ENCODE measurements at places on chromosomes 6 and 20.

- no peak for DNase-seq
Observed at GRCh38 chr6:21220271-21220987, 373.1 kb upstream of the SOX4 start.

GRCh38 chr6:140253096-140253495 lies 878.6 kb upstream of the CITED2 start:
- DNase-seq: no peak

GRCh38 chr6:15403094-15403755 lies 157.4 kb downstream of the JARID2 start:
- DNase-seq: no peak

DNA sequence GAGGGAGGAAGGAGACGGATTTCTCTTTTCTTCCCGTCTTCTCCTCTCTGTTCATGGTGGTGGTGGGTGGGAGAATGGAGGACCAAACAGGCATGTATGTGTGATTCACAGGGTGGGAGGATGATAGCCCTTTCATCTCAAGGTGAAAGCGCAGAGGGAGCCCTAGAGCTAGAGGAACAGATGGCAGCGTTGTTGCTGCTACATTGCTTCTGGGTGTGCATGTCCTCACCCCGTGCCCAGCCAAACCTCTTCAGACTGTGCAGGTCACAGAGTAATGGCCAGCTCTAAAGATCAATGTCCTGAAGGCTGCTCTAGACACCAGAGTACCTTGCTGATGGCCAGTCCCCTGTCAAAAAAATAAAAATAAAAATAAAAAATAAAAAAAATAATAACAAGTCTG lies 301.8 kb downstream of the TBC1D7 start:
- no peak for DNase-seq

DNA sequence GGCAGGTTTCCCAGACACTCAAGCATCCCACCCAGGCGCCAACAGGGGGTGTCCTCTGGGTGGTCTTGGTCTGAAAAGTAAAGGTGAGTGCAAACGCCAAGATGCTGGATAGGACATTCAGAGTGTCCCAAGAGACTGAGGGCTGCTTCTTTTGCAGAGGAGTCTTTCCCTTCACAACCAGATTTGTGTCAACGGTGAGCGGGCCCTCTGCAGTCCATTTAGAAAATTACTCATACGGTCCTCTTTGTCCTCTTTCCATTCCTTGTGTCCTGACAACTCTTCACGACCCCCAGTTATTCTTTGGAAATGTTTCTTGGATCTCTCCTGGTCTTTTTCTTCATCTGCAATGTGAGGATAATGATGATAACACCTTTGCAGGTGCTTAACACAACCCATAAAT lies 257.8 kb downstream of the CDC5L start:
- no peak for DNase-seq

- DNase-seq: no peak
Observed at GRCh38 chr6:9428421-9429172, 986.3 kb downstream of the TFAP2A start.
